ENCODE measurements at places on chromosomes 4 and X.

GRCh38 chrX:153454901-153455550 is 9.2 kb upstream of the TREX2 start:
- DNase-seq = no peak

DNA sequence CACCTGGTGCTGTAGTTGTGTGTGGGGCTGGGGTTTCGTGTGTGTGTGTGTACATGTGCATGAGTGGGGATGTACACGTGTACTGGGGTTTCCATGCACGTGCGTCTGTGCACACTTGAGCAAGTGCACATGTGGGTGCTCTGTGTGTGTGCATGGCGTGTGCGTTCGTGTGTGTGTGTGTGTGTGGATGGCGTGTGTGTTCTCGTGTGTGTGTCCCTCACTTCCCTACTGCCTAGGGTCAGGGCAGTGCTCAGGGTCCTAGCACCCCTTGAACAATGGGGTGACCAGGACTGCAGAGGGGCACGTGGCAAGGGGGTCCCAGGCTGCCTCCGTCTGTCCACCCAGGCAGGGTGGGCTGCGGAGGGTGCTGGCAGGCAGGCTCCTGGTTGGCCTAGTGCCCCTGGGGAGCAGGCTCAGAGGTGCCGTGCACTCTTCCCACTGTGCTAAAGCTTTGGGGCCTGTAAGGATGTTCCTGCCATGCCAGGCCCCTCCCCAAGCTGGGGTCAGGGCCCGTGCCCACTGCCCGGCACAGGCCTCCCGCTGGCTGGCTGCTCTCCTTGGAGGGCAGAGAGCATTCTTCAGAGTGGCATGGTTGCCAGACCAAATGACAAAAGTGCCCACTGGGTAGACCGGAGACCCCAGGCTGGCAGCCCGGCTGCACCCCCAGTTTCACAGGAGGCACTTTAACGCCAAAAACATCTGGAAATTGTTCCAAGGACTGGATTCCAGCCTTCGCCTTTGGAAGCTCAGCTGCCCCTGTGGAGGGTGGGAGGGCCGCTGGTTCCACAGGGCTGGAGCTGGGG is 29.1 kb downstream of the FGFRL1 start:
- DNase-seq = no peak

GRCh38 chrX:3326681-3327080 is 19.8 kb downstream of the MXRA5 start:
- no peak for DNase-seq

DNA sequence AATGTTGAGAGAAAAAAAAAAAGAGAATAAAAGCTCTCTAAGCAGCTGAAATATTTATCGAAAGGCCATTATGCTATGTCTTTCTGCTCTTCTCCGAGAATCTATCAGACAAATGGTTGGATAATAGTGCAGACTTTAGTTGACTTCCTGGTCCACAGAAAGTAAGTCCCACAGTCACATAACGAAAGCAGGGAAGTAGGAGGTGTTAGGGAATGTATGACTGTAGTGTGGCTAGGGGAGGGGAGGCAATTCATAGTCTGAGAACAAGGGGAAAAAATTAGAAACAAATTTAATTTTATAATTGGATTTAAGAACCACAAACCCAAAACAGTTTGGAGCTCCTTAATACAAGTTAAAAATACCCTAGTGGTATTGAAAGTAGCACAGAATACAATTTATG is 79.7 kb upstream of the VEGFC start:
- no peak for DNase-seq

DNA sequence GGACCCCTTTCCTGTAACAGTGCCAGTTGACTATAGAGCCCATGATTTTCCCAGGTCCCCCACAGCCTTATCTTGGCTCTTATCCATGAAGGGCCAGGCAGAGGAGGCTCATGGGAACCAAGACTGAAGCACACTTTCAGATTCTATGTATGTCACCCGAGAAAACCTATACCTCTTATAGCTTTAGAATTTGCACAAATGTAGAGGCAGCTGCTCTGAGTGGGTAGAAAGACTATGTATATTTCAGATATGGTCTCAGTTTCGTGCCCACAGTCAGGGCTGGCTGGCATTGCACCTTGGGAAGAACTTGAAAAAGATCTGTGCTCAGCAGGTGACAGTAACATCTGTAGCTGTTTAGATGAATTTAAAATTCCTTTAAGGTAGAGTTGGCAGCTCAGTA is 8.3 kb upstream of the LNX1 start:
- no peak for DNase-seq

GRCh38 chrX:71615954-71616353 is 2.4 kb downstream of the CXCR3 start:
- DNase-seq = no peak

- no peak for DNase-seq
These were observed 48.6 kb downstream of the MAGEA9 start for GRCh38 chrX:149830192-149830873.

DNA sequence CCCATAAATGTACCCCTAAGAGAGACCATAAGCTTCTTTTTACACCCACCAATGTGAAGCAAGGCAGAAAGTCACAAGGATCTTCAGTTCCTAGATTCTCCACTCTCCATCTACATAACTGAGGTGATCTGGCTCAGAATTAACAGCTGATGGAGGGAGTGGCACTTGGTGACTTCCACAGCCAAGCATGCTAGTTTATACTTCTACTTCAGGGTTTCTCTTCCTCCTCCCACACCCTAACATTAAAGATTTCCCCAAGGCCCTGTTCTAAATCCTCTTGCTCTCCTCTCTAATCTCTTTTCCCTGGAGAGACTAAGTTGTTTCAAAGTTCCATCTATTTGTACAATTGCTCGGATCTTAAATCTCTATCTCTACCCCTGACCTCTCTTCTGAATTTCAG is 81.1 kb downstream of the MBNL3 start:
- no peak for DNase-seq

- DNase-seq = no peak
These were observed 535.5 kb downstream of the PDHA2 start for GRCh38 chr4:96375367-96375766.

DNA sequence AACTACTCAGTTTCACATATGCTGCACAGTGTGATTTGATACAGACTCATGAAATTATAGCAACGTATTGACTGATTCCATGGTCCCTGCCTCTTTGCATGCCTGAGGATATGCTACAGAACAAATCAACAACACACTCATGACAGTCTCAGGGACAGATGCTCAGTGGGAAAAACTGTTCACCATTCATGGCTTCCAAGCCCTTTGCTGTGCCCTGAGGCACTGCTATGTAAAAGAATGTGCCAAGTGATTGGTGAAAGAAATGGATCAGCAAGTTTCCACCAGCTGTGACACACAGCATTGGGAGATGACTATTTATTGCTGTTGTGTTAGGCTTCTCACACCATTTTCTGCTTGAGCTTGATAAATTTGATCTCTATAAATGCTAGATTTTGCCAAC is 825.6 kb upstream of the INTU start:
- DNase-seq = no peak

- no peak for DNase-seq
These were observed 29.2 kb downstream of the HTT-AS start for GRCh38 chr4:3044870-3045819.

DNA sequence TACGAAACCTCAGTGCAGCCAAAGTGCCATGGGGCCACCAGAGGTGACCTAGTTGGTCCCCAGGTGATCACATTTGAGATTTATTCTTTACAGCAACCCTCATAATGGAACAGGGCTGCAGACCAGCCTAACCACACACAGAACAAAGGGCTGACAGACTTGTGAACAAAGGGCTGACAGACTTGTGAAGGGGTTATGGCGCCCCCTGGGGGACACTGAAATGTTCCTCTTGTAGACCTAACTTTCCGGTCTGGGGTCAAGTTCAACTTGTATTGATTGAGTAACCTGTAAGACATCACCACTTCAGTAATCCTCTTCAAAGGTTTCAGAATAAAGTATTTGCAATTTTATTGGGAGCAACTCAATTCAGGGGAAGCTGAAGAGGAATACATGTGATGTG is 175.9 kb upstream of the RPS6KA3 start:
- peak; percentile 76 for DNase-seq
